CD4-positive, alpha-beta T cell treated with Interleukin-4 for 1 hour (primary cell): ENCODE measurements at places on chromosomes 5 and 9.

DNA sequence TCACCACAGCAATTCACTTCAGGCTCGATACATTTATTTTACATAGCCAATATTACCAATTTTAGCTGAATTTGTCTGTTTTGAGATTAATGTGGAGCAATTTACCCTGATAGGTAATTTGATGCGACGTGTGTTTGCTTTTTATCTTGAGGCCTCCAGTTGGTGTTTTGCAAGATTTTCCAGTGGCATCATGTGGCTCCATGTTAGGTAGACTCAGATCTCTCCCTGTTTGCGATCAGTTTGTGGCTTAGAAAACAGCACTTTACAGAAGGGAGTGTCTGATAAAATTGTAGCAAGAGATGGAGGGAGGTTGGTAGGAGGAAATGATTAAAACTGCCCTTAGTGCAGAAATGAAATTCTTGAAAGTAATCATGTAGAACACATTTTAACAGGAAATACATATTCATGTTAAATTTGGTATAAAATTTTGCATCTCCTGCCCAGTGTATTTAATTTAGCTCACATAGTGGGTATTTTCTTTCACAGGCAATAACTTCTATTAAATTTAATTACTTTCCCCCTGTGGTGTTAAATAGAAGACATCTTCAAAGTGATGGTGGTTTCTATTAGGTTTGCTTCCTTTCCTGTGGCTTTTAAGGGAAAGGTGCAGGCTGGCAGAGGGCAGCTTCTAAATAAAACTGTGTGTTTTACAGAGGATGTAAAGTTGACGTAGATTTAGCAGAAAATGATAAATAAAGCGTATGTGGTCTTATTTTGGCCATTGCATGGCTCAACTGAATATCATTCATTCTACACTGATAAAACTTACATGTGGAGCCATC lies 135.8 kb downstream of the KDM4C start:
- DNase-seq: no peak

DNA sequence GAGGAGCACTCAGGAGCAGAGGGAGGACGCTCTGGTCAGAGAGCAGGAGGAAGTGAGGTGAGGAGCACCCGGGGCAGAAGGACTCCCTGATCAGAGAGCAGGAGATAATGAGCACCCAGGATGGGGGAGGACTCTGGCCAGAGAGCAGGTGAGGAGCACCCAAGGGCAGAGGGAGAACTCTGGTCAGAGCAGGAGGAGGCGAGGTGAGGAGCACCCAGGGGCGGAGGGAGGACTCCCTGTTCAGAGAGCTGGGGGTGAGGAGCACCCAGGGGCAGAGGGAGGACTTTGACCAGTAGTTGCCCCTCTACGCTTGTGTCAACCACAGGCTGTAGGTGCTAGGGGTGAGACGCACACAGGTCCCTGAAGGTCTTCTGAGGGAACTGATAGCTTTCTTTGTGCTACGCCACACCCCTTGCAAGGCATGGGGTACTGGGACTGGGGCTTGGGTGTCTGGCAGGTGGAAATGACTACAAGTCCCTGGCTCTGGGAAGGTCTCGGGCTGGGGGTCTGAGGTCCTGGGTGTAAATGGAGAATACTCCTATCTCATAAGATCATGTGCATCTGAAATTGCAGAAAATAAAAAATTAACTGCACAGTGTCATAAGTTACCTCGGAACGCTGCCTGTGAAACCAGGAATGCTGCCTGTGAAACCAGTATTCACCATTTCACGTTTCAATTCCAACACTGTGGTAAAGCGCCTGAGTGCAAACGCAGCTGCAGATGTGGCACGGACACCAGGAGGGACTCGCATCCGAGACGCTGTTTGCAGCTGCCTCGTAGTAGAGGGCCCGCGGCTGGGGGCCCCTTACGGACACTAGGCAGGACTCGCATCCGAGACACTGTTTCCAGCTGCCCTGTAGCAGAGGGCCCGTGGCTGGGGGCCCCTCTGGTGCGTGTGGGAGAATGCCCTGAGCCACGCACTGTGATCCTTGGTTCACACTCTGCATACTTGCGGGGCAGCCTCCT lies 27.0 kb upstream of the SLC6A3 start:
- peak; percentile 10 for DNase-seq

GRCh38 chr5:109936996-109937395 lies 247.3 kb downstream of the MAN2A1 start:
- no peak for DNase-seq

- DNase-seq: no peak
These were observed 58.0 kb upstream of the ANKRD55 start for GRCh38 chr5:56291079-56291643.

DNA sequence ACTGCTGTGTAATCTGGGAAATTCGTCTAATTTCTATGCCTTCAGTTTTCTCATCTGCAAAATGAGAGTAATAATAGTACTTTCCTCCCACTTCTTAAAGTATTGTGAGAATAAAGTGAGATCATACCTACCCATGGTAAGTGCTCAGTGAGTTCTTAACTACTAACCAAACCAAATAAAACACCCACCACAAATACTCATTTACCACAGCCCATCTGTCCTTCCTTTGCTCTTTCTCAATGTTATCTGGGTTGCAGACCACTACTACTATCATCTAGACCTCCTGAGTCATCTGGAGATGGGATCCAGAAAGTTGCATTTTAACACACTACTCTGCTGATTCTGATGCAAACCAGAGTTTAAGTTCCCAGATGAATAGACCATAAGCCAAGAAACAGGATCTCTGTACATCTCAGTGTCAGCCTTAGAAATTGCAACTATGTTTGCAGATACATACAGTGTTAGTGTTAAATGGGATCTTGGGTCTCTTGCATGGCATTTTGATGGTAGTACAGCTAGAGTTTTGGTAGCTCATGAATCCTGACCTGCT lies 105.4 kb upstream of the ATP10B start:
- no peak for DNase-seq

- DNase-seq: no peak
These were observed 105.1 kb upstream of the SARDH start for GRCh38 chr9:133843250-133843649.

- no peak for DNase-seq
These were observed 457.7 kb downstream of the BNC2 start for GRCh38 chr9:16412740-16413139.

- no peak for DNase-seq
These were observed 693.3 kb downstream of the DTWD2 start for GRCh38 chr5:118295045-118295444.

DNA sequence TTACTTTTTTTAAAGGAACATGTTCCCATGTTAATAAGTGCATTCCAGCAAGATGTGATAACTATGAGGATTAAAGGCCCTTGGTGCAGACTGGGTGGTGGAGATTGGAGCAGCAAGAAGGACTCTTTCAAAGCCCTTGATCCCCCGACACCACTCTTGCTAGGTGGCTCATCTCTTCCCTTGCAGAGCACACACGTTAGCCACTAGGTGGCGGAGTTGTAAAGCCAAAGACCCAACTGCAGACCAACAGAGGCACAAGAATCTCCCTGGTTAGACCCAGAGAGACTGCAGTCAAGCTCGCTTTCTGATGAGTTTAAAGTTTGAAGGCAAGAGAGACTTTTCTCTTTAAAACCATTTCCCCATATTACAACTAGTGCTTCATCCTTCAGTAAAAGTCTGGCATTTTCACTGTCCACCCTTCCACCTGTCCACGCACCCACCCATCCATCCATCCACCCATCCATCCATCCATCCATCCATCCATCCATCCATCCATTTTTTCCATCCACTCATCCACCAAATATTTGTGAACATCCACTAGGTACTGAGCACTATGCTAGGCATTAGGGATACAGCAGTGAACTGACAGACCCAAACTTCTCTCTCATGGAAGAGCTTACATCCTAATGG lies 226.9 kb downstream of the MSX2 start:
- DNase-seq: peak; percentile 44

DNA sequence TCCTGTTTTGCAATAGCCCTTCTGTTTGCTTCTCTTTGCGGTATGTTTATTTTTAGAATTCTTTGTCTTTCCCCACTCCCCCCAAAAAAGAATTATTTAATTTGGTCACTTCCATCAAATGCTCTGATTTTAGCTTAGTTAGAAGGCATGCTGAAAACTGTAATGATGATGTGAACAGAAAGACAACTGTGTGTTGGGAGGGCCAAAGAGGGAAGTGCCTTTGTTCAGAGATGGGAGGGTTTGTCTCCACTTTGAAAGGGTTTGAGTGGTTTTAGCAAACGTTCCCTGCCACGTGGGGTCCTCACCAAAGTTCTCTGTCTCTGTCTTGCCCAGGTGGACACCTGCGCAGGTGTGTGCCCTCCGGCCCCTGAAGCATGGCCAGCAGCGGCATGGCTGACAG lies 41.9 kb downstream of the SYK start:
- DNase-seq: no peak

GRCh38 chr5:136202469-136203205 lies 9.7 kb upstream of the SMIM32 start:
- DNase-seq: no peak

DNA sequence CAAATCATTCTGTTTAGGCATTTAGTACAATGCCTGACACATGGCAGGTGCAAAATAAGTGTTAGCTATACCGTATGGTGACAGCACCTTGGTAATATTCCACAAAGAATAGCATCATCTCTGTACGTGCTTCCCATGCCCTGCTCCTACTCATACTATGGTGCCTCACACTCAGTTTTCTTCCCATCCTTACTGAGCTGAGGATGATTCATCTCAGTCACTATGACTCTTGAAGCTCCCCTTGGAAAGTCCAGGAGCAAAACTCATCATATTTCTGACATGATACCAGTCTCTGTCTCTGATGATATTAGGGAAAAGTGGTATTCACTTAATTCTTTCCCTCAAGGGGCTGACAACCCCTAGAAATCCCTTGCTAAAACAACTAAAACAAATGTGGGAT lies 423.3 kb downstream of the EFNA5 start:
- DNase-seq: no peak

DNA sequence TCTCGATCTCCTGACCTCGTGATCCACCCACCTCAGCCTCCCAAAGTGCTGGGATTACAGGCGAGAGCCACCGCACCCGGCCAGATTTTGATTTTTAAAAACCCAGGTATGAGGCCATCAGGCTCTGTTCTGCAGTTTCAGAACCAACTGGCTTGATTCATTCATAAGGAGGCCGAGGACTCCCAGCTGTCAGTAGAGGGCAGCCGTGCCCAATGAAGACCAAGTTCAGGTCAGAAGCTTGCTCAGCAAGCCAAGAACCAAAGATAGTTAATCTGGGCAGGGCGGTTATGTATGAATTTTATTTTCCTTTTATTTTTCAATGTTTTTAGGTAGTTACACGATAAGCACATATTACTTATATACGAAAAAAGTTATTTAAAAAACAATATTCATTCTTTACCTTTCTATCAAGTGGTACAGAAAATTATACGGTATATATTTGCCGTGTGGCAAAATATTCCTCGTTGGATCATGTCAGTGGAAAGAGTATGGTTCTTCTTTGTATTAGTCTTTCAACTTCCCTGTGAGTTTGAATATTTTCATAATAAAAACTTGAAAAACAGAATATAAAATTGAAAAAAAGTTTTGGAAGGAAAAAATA lies 18.0 kb downstream of the MGAT1 start:
- peak; percentile 82 for DNase-seq

GRCh38 chr9:89096807-89097206 lies 81.8 kb downstream of the SHC3 start:
- DNase-seq: no peak

GRCh38 chr5:53473633-53474032 lies 6.8 kb upstream of the FST start:
- DNase-seq: no peak

- DNase-seq: no peak
These were observed 602.6 kb upstream of the ADAMTS16 start for GRCh38 chr5:4537489-4537888.

- no peak for DNase-seq
These were observed 336.1 kb downstream of the GLIS3 start for GRCh38 chr9:3963643-3964369.

- no peak for DNase-seq
These were observed 204.8 kb downstream of the C9orf50 start for GRCh38 chr9:129415942-129416651.

DNA sequence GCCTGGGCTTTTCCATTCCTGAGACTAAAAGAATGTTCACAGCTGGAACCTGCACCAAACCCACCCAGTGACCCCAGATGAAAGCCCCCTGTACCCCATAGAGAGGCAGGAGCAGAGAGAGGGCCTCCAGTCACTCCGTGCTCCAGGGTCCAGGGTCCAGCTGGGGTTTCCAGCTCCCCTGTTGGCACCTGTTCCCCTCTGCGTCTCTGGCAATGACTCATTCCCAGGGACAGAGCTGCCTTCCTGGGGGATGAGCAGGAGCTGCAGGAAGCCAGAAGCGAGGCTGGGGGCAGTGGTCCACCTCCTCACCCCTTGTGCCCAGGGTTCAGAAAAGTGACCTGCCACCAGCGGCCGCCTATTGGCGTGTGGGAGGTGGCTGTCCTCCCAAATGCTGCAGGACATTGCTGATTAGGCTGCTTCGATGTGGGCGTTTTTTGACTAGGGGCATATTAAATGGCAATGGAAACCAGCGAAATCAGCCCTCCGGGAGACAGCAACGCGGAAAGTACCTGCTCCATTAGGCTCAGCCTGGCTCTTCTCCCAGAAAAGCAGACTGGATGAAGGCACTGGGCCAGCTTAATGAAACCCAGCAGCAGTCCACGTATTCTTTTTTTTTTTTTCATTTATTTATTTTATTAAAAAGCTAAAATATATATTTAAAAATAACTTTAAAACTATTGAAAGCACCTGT lies 97.4 kb downstream of the DAP start:
- no peak for DNase-seq

GRCh38 chr5:157148734-157149615 lies 6.3 kb upstream of the MED7 start:
- peak; percentile 90 for DNase-seq

DNA sequence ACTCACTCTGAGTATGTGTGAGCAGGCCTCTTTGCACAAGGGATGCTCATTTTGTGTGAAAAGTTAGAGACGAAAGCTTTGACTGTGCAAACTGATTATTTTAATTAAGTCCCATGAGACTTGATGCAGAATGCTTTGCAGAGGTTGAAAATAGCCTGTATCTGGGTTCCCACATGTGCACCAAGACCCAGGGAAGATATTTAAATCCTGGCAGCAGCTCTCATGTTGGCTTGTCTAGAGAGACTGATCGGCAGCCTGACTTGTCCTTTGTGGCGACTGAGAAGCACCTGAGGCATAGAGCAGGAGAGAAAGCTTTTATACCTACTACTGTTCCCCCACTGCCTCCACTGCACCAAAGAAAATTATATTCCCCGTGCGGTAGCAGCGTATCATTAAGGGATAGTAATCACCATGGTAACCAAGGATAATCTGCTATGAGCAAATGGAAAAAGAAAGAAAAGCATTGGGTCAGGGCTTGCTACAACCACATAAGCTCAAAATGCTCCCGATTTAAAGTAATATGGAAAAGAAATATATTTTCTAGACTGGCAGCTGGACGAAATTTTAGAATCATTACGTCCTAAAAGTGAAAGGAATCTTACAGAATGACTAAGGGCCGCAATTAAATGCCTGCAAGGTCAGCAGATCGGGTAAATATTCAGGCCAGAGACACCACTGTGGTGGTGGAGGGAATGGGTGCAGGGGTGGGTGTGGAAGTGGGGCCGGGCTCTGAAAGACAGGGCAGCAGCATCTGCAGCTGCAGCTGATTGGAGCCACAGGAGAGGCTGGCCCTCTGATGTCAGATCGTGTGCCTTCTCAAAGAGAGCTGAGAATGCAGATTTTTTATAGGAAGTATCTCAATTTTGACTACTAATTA lies 135.3 kb upstream of the EPB41L4A start:
- DNase-seq: no peak

GRCh38 chr5:169272731-169273427 lies 28.1 kb downstream of the SLIT3 start:
- no peak for DNase-seq

GRCh38 chr5:59678943-59679342 lies 214.6 kb downstream of the PDE4D start:
- no peak for DNase-seq

- no peak for DNase-seq
These were observed 105.2 kb upstream of the IER5L start for GRCh38 chr9:129283291-129283691.
